ENCODE measurements at places on chromosomes 1 and 21. TPM values are rescaled to one million over a fixed set of nuclear protein-coding genes. Genes with fewer than 3 reads are reported as not detected.
A peak's percentile ranks its signal among the peaks of the same experiment; 100 is the strongest.

The PGBD5 gene
- 1.3 TPM for total RNA-seq

The GPR3 gene
- 0.38 TPM for total RNA-seq

The FAM3B gene
- total RNA-seq, result not detected

The CFAP107 gene
- total RNA-seq, result not detected

The GUCA2A gene
- not detected for total RNA-seq

The OLIG2 gene
- total RNA-seq, result not detected

The ZFP69 gene
- 5.6 TPM for total RNA-seq

The GPR37L1 gene
- total RNA-seq, result not detected

GRCh38 chr21:15182731-15183130 is 117.9 kb upstream of the NRIP1 start:
- DNase-seq, result no peak

DNA sequence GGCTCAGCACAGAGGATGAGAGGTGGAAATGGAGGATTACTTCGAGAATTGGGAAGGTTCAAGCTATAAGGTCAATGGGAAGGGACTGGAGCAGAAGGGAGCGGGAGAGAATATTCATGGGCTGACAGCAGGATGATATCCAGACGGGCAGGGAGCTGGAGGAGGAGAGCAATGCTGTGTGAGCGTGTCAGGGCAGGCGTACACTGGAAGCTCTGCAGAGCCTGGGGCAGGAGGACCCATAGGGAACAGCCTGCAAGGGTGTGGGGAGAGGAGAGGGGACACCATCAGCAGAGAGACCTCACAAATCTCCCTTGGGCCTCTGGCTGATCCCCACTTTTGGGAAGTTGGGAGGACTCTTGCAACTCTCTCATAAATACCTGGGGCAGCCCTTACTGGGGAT is 13.7 kb downstream of the CSF1 start:
- DNase-seq, result no peak

GRCh38 chr1:169325117-169325516 is 42.5 kb downstream of the NME7 start:
- DNase-seq, result no peak

DNA sequence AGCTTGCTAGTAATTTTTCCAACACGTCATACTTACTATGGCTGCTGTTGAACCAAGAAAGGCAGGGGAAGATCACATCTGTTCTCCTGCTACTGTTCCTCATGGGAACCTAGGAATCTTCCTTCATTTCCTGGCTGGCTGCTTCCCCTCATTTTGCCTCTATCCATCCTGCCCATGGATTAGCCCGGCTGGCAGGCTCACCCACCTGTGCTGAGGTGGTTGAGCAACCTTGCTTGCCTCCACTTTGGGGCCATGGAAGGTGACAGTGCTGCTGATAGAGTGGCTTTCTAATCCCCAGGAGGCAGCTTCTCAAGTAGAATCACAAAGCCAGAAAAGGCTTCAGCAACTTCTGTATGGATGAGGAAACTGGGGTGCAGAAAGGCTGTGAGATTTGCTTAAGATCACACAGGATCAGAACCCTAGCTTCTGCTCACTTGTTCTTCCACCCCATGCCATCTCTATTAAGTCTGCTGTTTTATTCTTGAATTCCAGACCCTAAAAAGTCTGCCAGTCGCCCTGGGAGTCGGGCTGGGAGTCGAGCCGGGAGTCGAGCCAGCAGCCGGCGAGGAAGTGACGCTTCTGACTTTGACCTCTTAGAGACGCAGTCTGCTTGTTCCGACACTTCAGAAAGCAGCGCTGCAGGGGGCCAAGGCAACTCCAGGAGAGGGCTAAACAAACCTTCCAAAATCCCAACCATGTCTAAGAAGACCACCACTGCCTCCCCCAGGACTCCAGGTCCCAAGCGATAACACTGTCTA is 6.2 kb upstream of the BMP8A start:
- DNase-seq, result no peak

- no peak for DNase-seq
Measured at GRCh38 chr1:62423580-62424242, 13.1 kb upstream of the USP1 start.

DNA sequence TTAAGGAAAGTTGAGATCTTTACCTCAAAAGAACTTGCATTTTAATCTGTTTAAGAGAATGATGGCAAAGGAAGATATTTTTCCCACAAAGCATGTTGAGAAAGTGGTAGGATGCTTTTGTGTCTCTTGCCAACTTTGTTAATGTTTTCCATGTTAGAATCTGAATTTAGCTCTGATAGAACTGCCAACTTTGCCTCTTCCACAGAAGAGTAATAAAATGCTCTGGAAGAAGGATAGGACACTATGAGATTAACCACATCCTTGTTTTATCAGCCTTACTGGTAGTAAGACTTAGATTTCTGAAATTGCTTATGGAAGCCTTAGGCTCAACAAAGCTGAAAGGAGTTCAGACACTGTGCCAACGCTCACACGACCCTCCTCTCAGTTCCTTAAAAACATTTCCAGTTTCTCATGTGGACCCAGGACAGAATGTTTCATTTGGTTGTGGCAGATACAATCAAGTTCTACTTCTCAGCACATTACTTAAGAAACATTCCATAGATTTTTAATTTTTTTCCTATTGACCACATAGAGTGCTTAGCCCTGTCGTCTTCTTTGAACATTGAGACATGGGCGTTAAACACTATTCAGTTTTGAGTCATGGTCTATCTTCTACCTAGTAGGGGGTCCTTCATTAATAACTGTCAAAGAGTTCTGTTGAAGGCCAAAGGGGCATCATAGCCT is 59.0 kb downstream of the MTR start:
- no peak for DNase-seq

GRCh38 chr1:19563324-19564097 is 78.2 kb upstream of the CAPZB start:
- peak; percentile 35 for DNase-seq

GRCh38 chr1:169484683-169485430 is 887 bp downstream of the SLC19A2 start:
- no peak for DNase-seq

DNA sequence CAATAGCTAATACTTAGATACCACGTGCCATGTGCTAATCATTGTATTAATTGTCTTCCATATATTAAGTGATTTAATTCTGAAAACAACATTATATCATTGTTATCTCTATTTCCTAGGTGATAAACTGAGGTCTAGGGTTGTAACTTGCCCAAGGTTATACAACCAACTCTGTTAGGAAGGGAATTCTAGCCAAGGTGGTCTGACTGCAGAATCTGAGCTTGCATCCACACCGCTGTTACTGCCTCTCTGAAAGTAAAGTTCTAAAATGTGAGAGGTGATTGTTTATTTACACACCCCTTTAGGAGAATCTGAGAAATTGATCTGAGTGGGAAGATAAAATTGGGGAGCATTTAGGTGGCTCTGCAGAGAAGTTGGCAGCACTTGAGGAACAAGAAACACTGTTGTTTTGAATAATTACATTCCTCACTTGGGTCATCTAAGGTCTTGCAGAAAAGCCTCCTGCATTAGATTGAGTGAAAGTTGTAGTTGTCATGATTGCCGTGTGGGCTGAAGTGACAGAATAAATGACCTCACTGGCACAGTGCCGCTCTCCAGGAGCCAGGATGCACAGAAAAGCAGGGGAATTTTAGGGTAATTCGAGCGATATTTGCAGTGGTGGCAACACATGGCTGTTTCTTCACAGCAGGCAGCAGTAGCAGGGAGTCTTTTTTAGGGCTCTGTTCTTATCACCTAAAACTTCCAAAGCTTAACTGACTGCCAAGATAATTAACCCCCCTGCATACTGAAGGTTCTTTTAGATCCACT is 121.7 kb downstream of the ADGRL4 start:
- no peak for DNase-seq

DNA sequence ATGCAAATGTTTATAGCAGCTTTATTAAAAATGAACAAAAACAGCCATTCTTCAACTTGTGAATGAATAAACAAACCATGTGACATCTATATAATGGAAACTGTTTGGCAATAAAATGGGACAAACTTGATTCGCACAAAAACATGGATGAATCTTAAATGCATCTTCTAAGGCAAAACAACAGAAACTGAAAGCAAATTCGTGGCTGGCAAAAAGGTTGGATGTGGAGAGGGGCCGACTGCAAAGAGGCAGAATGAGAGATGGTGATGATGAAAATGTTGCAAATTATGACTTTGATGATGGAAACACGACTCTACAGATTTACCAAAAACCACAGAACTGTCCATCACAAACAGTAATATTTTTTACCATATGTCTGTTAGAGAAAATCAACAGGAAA is 327.0 kb upstream of the NR5A2 start:
- no peak for DNase-seq

DNA sequence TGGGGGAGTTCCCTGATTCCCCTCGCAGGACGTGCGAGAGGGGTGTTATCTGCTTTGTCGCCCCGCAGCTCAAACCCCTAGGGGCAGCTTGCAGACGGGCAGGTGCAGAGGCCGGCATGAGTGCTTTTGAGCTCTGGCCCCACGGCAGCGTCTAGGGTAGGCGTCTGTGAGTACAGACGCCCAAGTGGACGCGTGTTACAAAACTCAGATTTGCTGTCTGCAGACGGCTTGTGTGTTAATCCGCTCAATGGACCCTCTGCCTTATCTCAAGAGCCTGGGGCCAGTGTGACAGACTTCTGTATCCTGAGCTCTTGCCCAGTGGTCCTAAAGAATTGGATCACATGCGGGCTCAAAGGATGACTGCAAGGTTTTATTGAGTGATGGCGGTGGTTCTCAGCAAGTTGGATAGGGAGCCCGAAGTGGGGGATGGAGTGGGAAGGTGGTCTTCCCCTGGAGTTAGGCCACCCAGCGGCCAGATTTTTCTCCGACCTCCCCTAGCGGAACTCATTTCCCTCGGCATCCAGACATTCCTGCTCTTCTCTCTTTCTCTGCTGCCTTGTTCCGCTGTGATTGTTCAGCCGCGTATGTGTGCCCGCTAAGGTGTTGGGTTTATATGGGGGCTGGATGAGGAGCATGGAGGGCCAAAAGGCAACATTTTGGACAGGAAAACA is 9.4 kb downstream of the CFHR4 start:
- DNase-seq, result no peak

DNA sequence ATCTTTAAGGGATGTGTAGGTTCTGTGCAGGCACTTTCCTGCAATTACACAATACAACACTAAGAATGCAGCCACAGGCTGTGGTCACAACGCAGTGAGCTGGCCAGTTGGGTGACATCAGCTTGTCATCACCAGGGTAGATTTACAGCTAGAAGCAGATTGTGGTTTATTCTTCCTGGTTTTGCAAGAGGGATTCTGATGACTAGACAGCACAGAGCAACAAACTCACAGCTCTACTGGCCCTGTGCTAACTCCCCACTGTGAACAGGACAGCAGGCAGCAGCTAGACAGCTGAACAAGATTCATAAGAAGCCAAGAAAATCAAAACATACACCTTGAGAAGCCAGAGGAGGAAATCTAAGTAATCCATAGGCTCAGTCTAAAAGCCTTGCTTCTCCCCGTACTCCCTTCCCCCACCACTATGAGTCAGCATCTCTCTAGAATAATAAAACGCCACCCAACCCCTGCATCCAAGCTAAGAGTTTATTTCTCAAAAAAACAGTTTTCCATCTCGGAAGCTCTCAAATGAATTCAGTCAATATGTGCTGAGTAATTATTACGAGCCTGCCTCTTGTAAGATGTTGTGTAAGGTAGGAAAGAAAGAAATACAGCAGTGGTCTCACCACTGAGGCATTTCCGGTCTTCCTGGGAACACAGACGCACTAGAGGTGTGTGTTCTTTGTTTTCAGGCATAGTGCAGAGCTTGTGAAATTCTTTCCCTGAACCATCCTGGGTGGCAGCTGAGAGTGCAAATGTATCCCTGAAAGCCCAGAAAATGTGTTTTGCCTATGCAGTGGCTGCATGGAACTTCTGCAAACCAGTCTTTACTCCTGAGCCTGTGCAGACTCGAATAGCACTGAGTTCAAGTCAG is 162.8 kb downstream of the NTPCR start:
- DNase-seq, result peak; percentile 92

DNA sequence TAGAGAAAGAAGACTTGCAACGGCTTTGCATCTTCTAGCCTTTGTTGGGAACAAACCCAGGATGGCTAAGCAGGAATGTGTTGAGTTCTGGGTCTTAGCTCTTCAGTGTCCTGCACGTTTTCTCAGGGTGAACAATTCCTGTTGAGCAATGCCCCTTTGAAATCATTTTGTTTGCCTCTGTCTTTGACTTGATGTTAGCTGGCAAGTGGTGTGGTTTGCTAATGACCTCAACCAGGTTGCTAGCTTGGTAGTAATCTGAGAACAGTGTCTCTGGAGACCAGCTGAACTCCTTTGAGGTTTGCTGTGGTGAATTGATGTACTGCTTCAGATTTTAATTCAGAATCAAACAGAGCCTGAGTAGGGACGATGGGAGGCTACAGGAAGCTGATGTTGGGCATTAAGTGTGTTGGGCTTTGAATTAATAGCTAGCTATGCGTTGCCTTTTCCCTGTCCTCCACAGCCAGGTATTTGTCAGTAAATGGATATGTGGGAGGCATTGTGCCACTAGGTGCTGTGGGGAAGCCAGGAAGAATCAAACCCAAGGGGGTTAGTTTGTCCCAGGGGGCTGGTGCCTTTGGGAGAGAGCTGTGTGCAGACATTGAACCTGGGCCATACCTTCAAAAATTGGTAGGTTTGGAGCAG is 23.3 kb upstream of the SRSF10 start:
- DNase-seq, result no peak

- no peak for DNase-seq
Measured at GRCh38 chr1:39333296-39333695, 128.8 kb downstream of the MACF1 start.

DNA sequence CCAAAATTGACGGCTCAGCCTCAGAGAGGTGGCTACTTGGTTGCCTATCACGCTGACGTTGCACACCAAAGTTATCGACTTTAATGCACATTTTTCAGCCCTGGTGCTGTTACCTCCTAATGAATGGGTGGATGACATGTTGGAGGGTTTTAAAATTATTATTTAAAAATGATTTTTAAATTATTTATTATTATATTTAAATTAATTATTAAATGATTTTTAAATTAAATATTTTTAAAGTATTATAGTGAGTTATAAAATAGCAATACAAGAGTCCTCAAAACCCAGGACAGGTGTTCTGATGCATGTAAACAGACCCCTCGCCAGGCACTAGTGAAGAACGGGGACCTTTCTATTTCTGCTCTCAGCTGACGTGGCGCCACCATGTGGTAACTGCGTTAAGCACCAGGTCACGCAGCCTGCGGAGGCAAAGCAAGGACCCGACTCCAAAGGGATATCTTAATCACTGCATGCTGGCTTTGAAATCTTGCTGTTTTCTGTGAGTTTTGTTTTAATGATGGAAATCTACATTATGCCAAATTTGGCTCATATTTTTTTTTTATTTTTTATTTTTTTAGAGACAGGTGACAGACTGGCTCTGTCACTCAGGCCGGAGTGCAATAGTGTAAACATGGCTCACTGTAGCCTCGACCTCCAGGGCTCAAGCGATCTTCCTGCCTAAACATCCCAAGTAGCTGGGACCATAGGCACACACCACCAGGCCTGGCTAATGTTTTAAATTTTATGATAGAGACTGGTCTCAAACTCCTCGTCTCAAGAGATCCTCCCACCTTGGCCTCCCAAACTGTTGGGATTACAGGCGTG is 22.6 kb downstream of the CASP9 start:
- peak; percentile 37 for DNase-seq

- DNase-seq, result no peak
Measured at GRCh38 chr1:45953934-45954847, 150.8 kb downstream of the MAST2 start.
